ENCODE measurements at places on chromosomes 1 and 21.

- DNase-seq: no peak
Observed at GRCh38 chr1:39735731-39736130, 3.0 kb upstream of the PPIE start.

GRCh38 chr1:38050397-38051078 lies 3.9 kb upstream of the POU3F1 start:
- no peak for DNase-seq

GRCh38 chr1:228286505-228287417 lies 78.9 kb downstream of the OBSCN start:
- no peak for DNase-seq

- DNase-seq: no peak
Observed at GRCh38 chr1:9062846-9063245, 6.6 kb downstream of the SLC2A5 start.

DNA sequence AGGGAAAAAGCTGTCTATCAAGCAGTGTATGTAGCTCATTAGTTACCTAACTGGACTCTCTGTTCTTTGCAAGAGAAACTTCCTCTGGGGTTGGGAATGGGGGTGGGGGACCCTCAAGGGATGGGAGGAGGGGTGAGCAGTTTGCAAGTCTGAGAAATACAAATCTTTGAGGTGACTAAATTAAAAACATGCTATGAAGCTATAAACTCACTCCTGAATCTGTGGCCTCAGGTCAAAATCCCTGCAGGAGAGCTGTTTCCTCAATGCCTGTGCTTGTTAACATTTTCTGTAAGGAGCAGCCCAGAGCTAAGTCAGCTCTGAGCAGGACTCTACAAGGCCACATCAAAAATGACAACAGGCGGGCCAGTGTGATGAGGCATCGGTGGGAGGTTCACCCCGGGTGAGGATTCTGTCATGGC lies 32.8 kb upstream of the PTPRC start:
- no peak for DNase-seq

DNA sequence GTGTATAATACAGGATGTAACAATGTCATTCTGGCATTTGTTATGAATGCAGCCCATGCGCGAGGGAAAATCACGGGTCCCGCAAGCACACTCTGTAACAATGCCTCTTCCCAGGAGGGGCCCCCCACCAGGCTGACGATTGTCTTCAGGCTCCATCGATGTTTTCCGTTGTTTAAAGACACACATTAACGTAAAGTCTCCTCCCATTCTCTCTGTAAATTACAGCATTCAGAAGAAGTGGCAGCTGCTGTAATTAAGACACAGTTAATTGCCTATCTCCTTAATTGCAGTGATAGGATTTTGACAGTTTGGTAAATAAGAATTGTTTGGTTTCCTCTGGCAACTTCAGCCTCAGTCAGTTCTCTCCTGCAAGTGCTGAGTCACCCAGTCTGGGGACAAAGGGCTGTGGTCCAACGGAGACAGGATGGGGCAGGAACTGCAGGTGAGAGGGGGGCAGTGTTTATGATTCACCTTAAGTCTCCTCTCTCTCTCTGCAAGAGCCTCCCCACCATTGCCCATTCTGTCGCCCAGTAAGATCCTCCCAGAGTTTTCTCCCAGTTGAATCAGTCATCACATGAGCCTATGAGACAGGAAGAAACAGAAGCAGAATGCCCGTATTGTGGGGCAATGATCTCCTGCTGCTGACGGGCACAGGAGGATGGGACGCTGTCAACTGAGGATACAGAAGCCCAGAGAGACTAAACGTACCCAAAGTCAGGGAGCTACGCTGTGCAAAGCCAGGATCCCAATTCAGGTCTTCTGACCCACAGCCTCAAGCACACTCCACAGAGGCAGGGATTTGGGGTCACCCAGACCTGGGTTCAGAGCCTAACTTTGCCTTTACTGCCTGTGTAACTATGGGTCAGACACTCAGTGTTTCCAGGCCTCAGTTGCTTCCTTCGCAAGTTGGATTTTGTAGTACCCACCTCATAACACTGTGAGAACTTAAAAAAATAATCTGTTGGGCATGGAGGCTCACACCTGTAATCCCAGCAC lies 110.0 kb downstream of the ADSS2 start:
- no peak for DNase-seq

DNA sequence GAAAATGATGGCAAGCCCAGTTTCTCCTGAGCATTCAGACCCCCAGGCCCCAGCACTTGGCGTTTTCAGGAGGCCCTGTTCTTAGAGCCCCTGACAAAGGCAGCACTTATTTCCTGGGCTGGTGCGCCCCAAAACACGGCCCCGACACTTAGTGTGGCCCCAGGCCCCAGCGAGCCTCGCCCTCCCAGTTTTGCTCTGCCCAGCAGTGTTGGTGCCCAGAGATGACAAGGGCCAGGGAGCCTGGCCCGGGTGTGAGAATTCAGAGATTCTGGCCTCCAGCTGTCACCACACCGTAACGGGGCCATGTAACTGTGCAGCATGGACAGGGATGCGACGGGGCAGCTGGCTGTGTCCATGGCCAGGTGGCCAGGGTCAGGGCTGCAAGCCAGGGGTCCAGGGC lies 18.0 kb upstream of the ARHGEF16 start:
- no peak for DNase-seq

- peak; percentile 72 for DNase-seq
Observed at GRCh38 chr1:160083968-160084770, 2.8 kb downstream of the KCNJ9 start.

DNA sequence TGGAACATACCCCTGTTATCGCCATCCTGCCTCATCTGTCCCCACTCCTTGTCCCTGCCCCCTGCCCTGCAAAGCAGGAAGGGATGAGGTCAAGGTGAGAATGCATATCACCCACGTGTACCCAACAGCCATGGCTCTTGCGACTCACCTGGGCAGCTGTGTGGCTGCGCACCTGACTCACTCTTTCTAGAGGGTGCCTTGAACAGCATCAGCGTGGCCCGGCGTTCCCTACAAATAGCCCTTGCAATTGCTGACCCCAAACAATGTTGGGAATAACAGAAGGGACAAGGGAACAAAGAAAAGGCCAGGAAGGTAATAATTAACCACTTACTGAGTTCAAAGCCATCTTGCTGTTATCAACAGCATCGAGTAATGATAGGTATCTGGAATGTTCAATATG lies 10.2 kb downstream of the TMPRSS2 start:
- DNase-seq: no peak

DNA sequence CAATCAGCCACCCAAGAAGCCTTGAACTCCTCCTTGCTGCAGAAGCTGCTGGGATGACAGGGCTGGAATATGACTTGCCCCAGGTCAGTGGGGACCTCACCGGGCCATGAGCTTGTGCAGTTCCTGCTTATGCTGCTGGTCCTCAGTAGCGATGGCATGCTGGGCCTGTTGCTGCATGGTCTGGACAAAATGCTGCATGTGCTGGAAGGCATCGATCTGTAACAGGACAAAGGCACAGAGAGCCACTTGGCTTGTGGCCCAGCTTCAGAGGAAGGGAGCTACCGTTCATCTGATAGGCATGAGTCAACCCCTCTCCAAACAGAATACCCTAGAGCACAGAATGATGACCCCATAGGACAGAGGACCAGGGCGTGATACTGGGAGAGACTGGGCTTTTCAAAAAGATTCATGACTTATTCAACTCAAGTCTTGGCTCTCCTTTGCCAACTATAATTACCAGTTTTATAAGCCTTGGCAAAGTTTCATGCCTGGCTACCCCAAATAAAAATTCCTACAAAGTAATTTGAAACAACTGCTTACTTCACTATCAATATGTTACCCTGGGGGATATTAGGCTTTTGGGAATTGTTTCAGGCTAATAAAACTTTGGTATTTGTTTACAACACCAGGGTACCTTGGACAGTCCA lies 34.7 kb upstream of the EXOSC10 start:
- no peak for DNase-seq

DNA sequence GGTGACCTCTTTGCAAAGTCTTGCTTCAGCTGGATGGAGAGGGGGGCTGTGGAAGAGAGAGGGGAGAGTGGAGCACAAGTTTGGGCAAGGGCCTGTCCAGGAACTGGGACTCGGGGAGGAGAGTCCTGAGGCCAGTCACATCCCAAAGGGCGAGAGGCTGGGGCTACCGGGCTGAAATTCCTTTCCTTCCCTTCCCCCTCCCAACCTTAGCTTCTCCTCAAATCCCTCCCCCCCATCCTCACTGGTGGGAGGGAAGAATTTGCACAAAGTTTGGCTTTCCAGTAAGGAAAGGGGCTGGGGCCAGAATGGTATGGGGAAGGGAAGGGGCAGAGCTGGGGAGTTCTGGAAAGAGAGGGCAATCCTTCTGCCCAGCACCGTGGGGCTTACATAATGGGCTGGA lies 854 bp downstream of the CNTN2 start:
- DNase-seq: no peak

GRCh38 chr21:28770867-28771661 lies 221.6 kb downstream of the LTN1 start:
- DNase-seq: no peak

GRCh38 chr1:197671920-197672319 lies 103.4 kb downstream of the DENND1B start:
- DNase-seq: no peak

DNA sequence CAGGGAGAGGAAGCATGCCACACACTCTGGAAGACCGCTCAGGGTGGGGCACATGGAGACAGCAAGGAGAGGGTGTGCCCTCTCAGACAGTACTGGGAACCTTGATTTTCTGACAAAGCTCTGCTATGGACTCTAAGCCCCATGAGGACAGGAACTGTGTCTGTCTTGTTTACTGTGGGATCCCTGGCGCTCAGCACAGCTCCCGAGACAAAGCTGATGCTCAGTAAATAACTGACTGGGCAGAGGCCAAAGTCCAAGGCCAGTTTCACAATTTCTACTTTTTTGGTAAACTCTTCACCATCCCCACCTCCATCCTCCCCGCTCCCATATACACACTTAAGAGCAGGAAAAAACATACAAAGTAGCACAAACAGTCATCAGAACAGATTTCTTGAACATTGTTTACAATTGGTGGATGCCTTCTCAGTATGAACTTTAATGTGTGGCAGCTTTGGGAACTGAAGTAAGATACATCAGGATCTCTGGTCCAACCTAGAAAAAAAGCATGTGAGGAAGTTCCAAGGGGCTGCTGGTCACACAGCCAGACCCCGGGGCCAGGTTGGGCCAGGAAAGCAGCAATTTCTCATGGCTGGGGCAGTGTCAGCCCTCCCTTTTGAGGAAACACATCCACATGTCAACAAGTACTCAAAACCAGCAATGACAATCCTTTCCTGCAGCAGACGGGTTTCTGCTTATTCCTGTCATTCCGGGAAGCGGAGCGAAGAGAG lies 5.6 kb upstream of the AHCYL1 start:
- DNase-seq: no peak

- DNase-seq: no peak
Observed at GRCh38 chr1:167052389-167052788, 37.8 kb downstream of the GPA33 start.

GRCh38 chr1:95018602-95019369 lies 54.0 kb downstream of the ALG14 start:
- DNase-seq: no peak

- DNase-seq: no peak
Observed at GRCh38 chr1:88022516-88022915, 661.6 kb upstream of the PKN2 start.

DNA sequence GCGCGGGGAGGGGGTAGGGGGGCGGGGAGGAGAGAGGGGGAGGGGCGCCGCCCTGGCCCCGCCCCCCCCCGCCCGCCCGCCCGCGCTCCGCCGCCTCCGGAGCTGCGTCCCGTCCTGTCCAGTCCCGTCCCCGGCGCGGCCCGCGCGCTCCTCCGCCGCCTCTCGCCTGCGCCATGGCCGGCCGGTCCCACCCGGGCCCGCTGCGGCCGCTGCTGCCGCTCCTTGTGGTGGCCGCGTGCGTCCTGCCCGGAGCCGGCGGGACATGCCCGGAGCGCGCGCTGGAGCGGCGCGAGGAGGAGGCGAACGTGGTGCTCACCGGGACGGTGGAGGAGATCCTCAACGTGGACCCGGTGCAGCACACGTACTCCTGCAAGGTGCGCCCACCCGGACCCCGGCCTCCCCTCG lies at the start of gene AGRN:
TSS of gene AGRN (plus strand) at position 121 of the 405 bp plus-strand sequence. CDS start at position 174, 53 bp downstream.
- peak; percentile 58 for DNase-seq

DNA sequence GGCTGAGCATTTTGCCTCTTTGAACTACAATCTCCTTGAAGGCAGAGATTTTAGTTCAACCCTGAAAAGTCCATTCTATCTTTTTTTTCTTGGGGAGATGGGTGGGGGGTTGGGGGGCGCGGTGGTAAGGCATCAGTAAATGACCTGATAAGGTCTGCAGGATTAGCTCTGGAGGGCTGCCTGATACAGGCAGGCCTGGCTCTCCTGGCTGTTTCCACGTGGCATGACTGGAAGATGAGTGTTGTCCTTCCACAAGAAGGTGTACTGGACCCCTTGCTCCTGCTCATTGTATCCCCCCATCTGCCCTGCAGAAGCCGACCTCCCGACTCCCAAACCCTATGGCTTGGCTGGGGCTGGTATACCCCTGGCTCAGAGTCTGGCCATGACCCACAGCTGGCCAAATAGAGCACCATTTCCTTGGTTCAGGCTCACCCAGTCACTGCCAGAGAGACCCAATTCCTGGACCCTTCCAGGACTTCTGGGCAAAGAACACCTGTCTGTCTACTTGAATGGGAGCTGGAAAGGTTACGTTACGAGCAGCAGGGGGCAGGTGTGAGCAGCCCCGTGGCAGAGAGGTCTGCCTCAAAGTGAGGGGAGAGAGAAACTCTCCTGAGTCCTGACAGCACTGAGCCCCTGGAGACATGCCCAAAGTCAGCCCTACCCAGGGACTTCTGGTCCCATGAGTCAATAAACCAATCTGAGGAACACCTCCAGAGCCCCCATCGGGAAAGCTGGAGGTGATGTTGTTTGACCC lies 17.0 kb downstream of the DHRS3 start:
- DNase-seq: peak; percentile 71

DNA sequence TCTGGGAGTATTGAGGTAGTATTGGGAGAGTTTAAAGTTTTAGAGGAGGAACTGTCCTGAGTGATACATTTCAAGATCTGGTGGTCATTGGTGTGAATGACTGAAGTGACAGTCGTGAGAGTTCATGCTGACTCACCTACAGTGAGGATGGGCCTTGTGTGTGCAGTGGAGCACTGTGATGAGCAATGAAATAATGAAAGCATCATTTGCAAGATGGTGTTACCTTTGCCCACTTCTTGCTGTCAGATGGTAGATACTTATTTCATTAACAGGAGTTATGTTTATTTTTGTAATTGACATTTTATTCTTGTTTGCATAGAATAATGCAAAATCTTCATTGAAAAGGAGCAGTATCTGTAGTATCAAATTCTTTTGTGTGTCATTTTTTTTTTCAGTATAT lies 29.0 kb downstream of the POU2F1 start:
- DNase-seq: no peak

DNA sequence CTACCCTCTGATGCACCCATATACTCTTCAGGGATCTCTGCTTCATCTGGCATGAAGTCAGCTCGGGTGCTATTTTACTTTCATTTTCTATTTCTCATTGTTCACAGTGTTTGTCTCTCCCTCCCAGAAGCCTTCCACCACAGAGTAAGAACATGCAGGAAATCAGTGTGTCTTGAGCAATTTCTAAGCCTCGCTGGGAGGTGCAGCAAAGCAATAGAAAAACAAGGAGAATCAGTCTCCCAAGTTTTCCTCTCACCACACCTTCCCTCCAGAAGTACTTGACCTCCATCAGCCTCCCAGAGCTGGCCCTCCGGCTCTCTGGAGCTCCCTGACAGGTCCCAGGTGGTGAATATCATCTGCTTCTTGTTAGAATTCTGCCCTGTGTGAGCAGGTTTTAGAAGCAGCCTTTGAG lies 594.7 kb upstream of the CAMK1G start:
- no peak for DNase-seq

Measured in CD8-positive, alpha-beta T cell (primary cell).